ENCODE measurements at places on chromosomes 12 and 14. TPM values are rescaled to one million over a fixed set of nuclear protein-coding genes. Genes with fewer than 3 reads are reported as not detected.

DNA sequence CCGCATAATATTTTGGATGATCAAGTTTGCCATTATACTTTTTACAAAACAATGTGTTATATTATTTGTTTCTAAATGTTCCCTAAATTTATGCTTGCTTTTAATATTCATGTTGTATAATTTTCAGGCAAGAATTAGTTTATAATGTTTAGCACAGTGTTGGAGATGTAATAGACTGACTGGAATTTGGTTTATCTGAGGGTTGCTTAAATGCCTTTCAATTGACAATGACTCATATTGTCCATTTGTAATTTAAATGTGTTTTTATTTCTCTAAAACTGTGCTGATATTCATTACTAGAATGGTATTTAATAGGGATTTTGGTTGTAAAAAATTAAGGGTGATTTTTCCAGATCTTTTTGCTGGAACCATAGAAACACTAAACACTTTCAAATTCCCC, 788.4 kb downstream of the SLC6A15 start:
- no peak for DNase-seq

DNA sequence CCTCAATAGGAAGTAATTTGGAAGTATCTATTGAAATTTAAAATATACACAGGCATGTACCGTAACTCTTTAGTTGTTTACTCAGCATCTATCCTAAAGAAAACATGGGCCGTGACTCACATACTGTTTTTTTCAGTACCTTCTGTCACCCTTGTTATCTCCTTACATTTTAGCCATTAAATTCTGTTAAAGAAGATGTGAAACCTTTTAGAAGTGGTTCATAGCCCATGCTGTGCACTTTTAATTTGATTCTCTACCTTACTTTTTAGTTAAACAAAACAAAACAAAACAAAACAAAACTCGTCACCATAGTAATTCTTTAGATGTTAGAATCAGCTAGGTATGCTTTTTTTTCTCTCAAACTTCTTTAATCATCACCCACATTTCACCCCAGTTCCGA, 494.4 kb upstream of the RGS6 start:
- no peak for DNase-seq

GRCh38 chr14:47657143-47657542, 18.3 kb downstream of the MDGA2 start:
- DNase-seq = no peak

DNA sequence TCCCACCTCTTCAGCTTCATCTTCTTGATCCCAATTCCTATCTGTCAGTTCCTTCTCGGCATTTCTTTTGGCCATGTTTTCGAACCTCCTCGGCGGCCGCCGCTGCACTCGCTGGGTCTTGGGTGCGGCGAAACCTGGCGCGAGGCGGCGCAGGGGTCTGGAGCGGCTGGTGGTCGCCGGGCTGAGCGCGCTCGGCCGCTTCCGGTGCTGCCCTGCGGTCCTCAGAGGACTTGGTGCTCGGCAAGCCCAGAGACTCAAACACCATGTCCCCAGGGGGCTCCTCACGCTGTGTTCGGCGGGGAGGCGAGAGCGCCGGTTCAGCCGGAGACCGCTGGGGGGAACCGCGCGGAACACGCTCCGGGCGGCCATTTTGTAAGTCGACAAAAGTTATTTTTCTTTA, 51.8 kb downstream of the PPP1R36 start:
- no peak for DNase-seq

- peak; percentile 51 for DNase-seq
Observed at GRCh38 chr12:49866859-49867569, 24.1 kb upstream of the BCDIN3D start.

- no peak for DNase-seq
Observed at GRCh38 chr12:112843287-112843686, 51.7 kb downstream of the RPH3A start.

- peak; percentile 93 for DNase-seq
Observed at GRCh38 chr12:110107369-110108281, 16.5 kb upstream of the IFT81 start.

- DNase-seq = no peak
Observed at GRCh38 chr12:87853448-87854003, 175.7 kb downstream of the C12orf50 start.

Gene TPPP2
- not detected for polyA plus RNA-seq

Gene VRTN
- polyA plus RNA-seq = not detected

Gene ACSM4
- polyA plus RNA-seq = not detected

Gene SLC25A29
- 8.8 TPM for polyA plus RNA-seq

Gene MRPL52
- polyA plus RNA-seq = 38.0 TPM

Gene INHBC
- polyA plus RNA-seq = 0.05 TPM

Gene LMO3
- polyA plus RNA-seq = 0.15 TPM
